Stimulated activated CD8-positive, alpha-beta memory T cell treated with anti-CD3 and anti-CD28 coated beads, Interleukin-15, amount 100 ng/mL, for 48 hours (primary cell): ENCODE measurements at places on chromosomes 13 and 19.

GRCh38 chr19:51466723-51467122 lies 8.5 kb upstream of the SIGLEC8 start:
- no peak for DNase-seq

DNA sequence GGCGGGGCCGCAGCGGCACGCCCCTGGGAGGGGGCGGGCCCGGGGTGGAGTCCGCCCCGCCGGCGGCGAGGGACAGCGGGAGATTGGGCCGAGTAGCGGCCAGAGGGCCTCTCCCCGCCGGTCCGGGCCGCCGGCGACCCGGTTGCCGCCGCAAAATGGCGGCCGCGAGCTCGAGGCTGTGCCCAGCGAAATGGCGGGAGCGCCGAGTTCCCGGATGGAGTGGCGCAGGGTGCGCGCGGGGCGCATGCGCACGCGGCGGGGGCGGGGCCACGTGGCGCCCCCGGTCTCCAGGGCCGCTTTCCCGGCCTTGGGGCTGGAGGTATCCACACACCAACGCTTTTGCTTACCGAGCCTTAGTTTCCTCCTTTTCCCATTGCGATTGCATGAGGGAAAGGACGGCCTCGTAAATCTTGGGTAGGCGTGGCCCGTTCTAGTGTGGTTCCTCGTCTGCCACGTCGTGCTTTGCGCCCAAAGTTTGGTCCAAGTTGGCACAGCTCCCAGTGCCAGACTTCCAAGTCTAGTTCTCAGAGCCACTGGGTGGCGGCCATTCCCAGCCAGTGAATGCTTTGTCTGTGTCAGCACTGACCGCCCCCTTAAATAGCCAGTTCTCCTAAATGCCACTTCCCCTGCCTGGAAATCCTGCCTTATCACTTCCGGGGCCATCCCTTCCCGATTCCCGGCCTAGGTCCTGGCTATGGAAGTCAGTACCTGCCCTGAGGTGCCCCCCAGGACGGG lies 513 bp downstream of the CIRBP start:
- DNase-seq: peak; percentile 80

DNA sequence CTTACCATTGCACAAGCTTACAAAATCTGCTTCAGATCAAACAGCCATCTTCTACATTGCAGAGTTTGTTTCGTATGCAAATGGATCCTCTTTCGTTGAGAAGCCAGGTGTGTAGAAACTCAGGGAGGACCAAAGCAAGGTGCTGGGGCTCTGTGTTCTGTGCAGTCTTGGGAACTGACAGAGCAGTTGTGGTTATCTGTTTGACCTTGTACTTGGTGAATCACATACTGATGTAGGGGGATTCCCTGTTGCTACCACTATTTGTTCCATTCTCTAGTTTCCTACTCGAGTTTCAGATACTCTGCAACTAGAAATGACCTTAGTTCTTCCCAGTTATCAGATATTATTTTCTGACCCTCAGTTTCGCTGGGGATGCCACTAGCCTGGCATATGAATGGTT lies 95.2 kb upstream of the CLDN10 start:
- no peak for DNase-seq

DNA sequence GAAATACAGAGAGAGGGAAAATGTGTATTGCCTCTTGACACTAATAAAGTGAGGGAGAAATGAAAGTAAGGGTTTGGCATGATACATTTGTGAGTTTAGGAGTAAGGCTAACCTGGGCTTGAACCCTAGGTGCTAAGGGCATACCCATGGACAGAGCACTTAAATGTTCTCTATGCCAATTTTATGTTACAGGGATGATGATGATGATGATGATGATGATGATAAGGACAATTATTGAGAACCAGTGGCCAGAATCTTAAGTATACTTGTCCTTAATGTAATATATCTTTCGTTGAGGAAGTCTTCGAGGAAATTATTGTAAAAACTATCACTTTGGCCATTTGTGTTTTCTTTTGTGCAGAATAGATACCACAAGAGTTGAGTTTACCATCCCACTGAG lies 33.2 kb downstream of the DPY19L3 start:
- DNase-seq: no peak

DNA sequence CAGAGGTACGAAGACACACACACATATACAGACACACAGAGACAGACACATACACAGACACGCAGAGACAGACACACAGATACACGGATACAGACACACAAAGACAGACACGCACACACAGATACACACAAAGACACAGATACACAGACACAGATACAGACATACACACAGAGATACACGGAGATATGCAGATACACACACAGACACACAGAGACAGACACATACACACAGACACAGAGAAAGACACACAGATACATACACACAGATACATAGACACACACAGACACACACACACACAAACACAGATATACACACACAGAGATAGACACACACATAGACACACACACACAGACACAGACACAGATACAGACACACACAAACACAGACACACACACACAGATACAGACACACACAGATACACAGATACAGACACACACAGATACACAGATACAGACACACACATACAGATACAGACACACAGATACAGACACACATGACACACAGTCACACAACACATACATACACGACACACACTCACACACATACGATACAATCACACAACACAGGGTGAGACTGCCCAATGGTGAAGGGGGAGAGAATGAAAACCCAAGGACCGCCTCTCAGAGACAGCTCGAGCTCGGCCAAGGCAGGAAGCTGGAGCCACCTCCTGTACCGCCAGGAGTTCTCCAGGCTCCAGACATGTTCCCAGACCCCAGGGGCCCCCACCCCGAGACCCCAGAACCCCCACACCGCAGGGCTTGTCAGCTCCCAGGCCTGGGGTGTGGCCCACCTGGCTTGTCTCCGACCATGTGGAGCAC lies 8.8 kb upstream of the CCER2 start:
- DNase-seq: no peak

- no peak for DNase-seq
Observed at GRCh38 chr19:14361824-14362223, 19.4 kb upstream of the ADGRE5 start.

- no peak for DNase-seq
Observed at GRCh38 chr13:114023716-114024602, 50.1 kb upstream of the C13orf46 start.

DNA sequence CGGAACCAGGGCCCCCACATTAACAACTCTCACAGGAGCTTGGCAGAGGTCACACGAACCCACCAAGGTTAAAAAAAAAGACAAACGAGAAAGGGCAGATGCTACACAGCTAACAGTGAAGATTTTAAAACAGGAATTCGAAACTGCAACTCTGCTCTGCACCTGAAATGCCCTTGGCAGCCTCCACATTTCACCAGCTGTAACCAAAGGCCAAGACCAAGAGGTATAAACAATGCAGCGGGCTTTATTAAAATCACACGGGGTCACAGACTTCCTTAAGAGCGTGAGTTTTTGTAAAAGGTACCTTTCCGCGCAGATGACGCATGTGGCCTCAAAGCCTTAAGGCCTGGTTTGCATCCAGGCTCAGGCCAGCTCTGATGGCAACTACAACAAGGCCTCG lies 88.2 kb downstream of the STK24 start:
- DNase-seq: no peak

DNA sequence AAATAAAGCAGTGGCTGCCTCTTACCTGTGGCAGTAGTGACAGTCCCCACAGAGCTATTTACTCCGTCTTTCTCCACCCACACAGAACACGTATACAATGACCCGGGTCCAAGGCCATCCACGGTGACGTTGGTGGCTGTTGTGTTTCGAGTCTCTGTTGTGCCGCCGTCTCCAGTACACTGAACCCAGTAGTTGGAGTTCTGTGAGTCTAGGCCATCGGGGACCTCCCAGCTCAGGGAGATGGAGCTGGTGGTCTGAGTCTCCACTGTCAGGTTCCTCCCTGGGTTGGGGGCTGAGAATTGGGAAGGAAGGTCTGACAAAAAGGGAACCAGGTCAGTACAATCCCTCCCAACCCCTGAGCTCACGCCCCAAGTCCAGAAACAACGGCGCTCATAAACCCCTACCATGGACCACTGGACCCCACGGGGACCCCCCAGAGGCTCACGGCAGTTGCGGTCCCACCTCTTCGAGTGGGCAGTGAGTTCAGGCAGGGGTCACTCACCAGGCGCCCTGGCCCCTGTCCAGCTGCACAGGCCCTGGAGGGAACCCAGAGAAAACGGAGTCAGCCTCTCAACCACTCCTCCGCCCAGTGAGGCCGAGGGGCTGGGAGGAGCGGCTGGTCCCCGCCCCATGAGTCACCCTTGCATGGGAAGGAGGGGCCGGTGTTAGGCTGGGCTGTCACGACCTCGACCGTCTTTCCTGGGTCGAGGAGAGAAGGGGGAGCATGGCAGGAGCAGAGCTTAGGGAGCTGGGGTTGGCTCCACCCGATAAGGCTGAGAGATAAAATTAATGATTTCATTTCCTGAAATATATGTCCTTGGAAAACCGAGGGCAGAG lies 2.4 kb downstream of the PTPRH start:
- DNase-seq: peak; percentile 33

DNA sequence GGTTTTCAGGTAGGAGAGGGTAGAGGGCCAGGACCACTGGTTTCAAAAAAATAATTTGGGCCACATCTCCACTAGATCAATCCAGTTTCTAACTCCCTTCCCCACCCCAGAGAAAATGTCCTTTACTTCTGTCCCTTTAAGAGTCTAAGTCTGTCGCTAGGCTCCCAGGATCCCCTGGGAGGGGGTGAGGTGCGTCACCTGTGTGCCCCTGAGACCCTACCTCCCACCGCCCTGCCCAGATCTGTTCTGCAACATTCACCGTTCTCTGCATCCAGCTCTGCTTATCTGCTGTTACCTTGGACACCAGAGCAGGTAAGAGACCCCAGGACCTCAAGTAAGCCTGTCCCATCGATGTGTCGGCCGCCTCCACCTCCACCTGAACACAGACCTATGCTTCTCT lies at the start of gene GFY:
GFY (plus strand) TSS at position 211 of the 400 bp plus-strand sequence. CDS start 1,043 bp downstream, outside the sequence.
- DNase-seq: no peak

DNA sequence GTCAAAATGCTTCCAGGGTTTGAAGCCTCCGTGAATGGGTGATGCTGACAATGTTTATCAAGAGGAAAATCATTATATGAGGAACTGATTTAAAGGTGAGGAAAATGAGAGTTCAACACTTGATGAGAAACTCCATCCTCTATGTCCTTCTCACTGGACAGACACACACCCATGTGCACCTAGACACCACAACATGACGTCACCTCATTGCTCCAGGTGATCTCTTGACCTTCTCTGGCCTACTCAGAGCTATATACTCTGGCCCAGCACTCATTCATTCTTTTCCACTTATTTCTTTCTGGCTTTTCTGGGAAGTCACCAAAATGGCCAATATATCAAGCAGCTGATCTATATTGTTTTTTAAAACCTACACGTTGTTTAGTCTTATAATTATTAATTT lies 778.7 kb upstream of the PCDH20 start:
- no peak for DNase-seq

- no peak for DNase-seq
Observed at GRCh38 chr13:33441015-33441414, 155.5 kb upstream of the STARD13 start.

DNA sequence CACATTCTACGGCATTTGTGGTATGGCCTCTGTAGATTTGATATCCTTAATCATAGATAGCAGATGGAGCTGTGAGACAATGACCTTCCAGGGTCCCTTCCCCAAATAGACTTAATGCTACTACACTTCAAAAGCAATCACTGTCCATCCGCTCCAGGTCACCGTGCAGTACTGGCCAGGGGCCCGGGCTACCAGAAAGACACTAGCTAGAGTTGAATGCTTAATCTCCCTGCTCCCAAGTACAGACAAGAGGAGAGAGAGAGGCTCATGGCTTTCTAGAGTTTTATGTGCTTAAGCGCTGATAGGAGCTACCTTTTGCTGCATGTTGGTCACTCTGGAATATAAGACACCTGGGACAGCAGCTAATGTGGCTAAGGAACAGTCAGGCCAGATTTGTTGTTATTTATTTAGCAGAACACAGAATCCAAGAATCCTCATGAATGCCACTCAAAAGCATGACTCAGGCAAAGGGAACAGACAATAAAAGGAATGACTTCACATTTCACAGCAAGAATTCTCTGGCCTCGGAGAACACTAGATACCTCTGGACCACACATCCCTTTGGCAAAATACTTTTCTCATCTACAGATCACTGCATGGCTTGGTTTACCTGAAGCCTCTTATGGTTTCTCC lies 165.0 kb downstream of the LACC1 start:
- no peak for DNase-seq

GRCh38 chr19:1286487-1287353 lies 1.0 kb downstream of the EFNA2 start:
- DNase-seq: no peak

DNA sequence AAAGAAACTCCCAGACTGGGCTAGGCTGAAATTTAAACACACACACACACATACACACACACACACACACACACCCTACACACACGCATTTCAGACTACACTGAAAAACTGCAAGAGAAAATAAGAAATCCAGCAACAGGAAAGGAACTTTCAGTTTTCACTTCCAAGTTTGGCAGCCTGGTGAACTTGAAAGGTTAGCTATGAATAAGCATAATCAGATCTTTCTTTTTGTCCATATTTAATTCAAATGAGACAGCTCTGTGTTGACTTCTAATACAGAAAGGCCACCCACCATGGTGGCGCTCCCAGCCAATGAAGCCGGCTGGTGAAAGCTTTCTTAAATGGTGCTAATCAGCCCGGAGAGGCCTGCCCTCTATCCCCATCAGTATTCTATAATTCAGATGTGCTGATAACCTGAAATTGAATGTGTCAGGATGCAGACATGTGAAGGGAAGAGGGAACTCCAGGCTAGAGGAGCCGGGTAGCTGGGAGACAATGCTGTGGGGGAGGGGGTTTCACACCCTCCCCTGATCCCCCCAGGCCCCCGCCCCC lies 108.3 kb upstream of the ZNF536 start:
- no peak for DNase-seq

DNA sequence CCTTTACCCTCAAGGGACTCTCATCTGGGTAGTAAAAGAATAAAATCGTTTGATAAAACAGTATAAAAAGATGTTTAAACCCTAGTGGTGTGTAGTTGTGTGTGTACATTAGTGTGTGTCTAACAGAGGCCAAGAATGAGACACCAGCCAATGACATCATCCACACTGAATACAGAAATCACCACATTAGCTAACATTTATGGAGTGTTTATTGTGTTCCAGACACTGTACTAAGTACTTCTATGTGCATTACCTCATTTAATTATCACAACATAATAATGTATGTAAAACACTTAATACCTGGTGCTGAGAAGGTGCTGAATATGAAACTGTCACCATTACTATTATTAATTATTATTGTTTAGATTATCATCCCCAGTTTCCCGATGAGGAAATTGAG lies 49.1 kb upstream of the UQCRFS1 start:
- DNase-seq: no peak

- no peak for DNase-seq
Observed at GRCh38 chr13:81551036-81551435, 1210.1 kb upstream of the SPRY2 start.

- DNase-seq: no peak
Observed at GRCh38 chr13:63436325-63436668, 2020.6 kb upstream of the PCDH20 start.
